ENCODE measurements at places on chromosomes 2 and 18. TPM values are rescaled to one million over a fixed set of nuclear protein-coding genes. Genes with fewer than 3 reads are reported as not detected.

The DNAH6 gene
- 1.3 TPM for total RNA-seq

The RNF138 gene
- 85.1 TPM for total RNA-seq

The KCNK3 gene
- not detected for total RNA-seq

The TMEM169 gene
- total RNA-seq, result 1.6 TPM

The LDLRAD4 gene
- total RNA-seq, result 29.3 TPM

The CD8B gene
- 2.3 TPM for total RNA-seq

The MROH2A gene
- not detected for total RNA-seq

The C1QL2 gene
- total RNA-seq, result not detected

The TCF23 gene
- total RNA-seq, result not detected

The ADRA2B gene
- 0.30 TPM for total RNA-seq

The PROKR1 gene
- total RNA-seq, result not detected

The REG3A gene
- total RNA-seq, result not detected

The MARCHF4 gene
- not detected for total RNA-seq

The LYPD6 gene
- total RNA-seq, result not detected

The SLC19A3 gene
- total RNA-seq, result not detected

The TBR1 gene
- not detected for total RNA-seq

The PRSS56 gene
- total RNA-seq, result not detected

The IL1F10 gene
- not detected for total RNA-seq

The NT5C1B gene
- total RNA-seq, result not detected

The SPAG16 gene
- total RNA-seq, result 10.8 TPM

The COL5A2 gene
- total RNA-seq, result 0.32 TPM

The LONRF2 gene
- 0.04 TPM for total RNA-seq

The CCDC121 gene
- total RNA-seq, result 0.11 TPM

The SETBP1 gene
- 6.6 TPM for total RNA-seq

The STPG4 gene
- total RNA-seq, result 0.23 TPM

The CACNB4 gene
- 0.26 TPM for total RNA-seq

The CYTIP gene
- total RNA-seq, result 470 TPM

The NEU4 gene
- total RNA-seq, result 0.89 TPM

The NR4A2 gene
- total RNA-seq, result 23.0 TPM

The CIB4 gene
- not detected for total RNA-seq

The CNRIP1 gene
- total RNA-seq, result not detected

The CREG2 gene
- not detected for total RNA-seq

The RAMP1 gene
- total RNA-seq, result 0.30 TPM

The RPE gene
- total RNA-seq, result 33.2 TPM

The HOXD3 gene
- not detected for total RNA-seq

The ERFE gene
- total RNA-seq, result 0.39 TPM

The NETO1 gene
- total RNA-seq, result not detected

The DOK6 gene
- not detected for total RNA-seq

The POTEE gene
- total RNA-seq, result 0.50 TPM

The SP5 gene
- total RNA-seq, result 0.37 TPM

The KCNIP3 gene
- not detected for total RNA-seq

The HNRNPA3 gene
- total RNA-seq, result 200 TPM

The CNGA3 gene
- not detected for total RNA-seq

The WDR12 gene
- 92.5 TPM for total RNA-seq

The SLC9A2 gene
- total RNA-seq, result 0.07 TPM

The SERPINB10 gene
- total RNA-seq, result not detected

Data from activated CD4-positive, alpha-beta T cell treated with anti-CD3 and anti-CD28 coated beads for 36 hours (primary cell).